NCI-H1930 (cell line): ENCODE measurements at places on chromosomes 11 and 22.

DNA sequence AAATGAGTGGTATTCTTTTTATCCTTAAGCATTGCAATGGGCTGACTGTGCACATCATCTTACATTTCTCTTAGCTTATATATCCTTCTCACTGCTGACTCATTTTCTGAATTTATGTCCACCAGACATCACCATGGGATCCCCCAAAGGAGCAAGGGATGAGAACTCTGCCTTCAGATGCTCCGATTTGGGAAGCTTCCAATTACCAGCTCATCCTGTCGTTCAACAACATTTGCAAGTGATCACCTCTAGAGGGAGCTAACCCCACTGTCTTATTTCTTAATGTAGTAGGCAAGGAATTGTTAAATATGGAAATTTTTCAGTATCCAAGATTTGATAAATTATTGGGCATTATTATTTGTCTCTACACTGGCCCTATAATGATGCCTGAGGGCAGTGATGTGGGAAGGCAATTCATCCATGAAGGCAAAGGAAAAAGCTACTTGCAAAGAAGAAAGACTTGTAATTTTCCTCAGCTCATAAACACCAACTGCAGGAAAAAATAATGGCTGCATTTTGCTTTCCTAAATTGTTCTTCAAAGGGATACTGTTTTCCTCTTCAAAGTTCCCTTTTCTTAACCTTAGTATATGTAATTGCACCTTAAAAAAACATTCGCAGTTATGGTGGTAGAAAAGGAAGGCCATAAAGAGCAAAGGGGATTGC is 102.4 kb upstream of the FSHB start:
- DNase-seq = no peak

GRCh38 chr22:39277142-39277607 is 32.4 kb upstream of the PDGFB start:
- no peak for DNase-seq

DNA sequence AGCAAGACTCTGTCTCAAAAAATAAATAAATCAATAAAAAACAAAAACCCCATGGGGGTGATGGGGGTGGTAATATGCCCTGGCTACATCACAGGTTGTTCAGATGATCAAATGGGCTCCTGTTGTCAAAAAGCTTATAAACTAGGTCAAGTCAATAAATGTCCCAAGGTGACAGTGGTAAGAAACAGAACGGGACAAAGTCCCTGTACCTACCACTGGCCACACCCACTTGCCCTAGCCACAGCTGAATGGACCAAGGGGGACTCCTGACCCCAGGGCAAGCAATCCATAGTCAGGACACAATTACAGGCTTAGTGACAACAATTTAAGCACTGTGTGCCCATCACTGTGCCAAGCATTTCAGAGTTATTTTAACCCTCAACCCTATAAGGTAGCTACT is 6.0 kb downstream of the NAGA start:
- no peak for DNase-seq

- DNase-seq = no peak
Observed at GRCh38 chr22:18999008-18999407, 62.9 kb upstream of the PRODH start.

GRCh38 chr11:40293655-40294348 is 1165.7 kb downstream of the LRRC4C start:
- peak; percentile 65 for DNase-seq
